ENCODE measurements at places on chromosomes 2 and 18.

DNA sequence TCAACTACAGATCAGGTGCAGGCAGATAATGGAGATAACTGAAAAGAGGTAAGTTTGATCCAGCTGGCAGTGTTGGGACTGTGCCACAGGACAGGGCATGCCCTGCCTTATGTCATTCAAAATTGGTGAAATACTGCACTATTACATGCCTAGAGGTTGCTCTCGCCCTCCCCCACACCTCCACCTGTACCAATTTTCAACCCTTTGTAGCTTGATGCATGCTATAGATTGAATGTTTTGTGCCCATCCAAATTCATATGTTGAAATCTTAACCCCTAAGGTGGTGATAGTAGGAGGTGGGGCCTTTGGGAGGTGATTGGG, 72.1 kb upstream of the LYPD6B start:
- DNase-seq: no peak

- no peak for DNase-seq
Measured at GRCh38 chr2:242098034-242098433, 228.5 kb downstream of the RTP5 start.

DNA sequence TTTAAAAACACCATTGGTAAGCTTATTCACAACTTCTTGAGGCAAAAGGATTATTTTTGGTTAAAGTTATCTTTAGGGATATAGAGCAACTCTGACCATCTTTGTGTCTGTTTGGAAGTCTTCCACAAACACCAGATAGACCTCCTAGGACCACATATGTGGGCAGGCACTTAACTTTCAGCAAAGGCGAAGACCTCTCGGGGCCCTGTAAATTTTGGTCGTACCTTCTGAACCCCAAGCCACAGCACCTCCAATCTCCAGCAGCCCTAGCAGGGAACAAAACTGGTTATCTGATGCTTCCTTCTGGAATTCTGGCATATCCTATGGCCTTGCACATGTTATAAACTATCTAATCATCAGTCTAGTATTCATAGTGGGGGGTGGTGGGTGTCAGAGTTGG, 114.8 kb downstream of the MBD5 start:
- DNase-seq: no peak

DNA sequence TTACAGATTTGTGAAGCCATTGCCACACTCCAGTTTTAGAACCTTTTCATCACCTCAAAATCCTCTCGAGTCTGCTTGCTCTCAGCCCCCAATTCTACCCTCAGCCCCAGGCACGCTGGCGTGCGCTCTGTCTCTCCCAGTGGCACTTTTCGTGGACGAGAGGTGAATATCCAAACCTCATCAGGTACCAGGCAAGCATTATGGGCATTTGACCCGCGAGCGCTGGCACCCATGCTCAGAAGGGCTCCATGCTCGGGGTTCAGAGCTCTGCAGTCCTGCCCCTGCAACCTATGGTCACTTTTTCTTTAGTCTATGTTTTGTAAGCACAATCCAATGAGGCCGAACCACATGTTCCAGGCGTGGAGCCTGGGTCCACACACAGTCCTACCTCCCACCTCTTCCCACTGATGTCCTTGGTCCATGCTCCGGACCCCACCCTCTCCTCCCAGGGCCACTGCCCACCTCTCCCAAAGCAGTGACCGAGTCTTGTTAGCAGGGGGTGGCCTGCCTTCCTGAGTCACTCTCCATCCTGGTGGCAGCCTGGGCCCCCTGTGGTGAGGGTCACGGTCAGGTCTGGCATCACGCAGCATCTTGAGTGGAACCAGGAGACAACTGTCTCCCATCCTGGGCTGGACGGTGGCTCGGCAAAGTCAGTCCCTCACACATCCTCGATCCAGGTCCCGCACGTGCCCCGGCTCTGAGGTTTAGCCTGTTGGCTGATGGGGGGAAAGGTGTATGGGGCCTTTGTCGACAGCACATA, 256.9 kb downstream of the NDUFA10 start:
- DNase-seq: no peak

GRCh38 chr2:144835634-144836350, 315.9 kb upstream of the ZEB2 start:
- no peak for DNase-seq

GRCh38 chr2:229043681-229044080, 227.4 kb downstream of the PID1 start:
- DNase-seq: no peak

DNA sequence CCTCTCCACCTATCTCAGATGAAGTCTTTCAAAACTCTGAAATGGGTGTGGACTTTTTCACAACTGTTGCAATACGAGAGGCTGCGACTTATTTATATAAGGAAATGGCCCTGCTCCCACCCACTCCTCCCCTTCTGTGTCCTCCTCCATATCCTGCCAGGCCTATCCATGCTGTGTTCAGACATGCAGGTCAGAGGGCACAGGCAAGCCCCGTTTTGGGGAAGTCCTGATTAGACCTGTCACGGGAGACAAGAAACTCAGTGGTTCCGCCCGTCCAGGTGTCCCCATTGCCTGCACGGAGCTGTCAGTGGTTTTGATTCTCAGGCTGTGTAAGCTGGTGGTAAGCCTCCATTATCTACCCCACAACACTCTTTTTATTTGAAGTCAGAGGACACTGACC, 99.6 kb upstream of the MGAT5 start:
- DNase-seq: peak; percentile 20

GRCh38 chr2:68156419-68156818, 1.3 kb upstream of the PNO1 start:
- no peak for DNase-seq

- no peak for DNase-seq
Measured at GRCh38 chr2:144165599-144166250, 354.2 kb downstream of the ZEB2 start.

DNA sequence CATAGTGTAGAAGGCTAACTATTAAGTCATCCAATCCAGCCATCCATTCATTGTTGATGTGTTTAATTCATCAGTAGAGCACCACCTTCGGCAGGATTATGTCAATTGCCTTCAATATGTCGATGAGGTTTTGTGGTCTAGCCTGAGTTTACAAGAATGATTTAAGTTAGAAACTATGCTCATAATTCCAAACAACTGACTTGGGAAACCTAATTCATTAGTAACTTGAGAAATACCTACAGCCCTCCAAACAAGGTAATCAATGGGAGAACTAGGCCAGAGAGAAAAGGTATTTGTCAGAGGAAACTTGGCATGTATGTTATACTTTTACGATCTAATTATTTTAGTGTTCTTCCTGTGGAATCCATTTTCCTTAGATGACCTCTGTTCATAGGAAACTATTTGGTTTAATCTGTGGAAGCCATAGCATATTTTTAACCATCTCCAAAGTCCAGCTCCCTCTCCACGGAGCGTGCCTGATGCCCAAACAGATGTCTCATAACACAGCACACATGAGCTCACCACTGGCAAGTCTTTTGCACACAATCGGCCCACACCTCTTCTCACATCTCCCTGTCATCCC, 148.5 kb downstream of the GFPT1 start:
- no peak for DNase-seq

- DNase-seq: no peak
Measured at GRCh38 chr2:99569386-99569785, 79.6 kb upstream of the REV1 start.

- no peak for DNase-seq
Measured at GRCh38 chr18:55013086-55013485, 53.8 kb upstream of the CCDC68 start.

DNA sequence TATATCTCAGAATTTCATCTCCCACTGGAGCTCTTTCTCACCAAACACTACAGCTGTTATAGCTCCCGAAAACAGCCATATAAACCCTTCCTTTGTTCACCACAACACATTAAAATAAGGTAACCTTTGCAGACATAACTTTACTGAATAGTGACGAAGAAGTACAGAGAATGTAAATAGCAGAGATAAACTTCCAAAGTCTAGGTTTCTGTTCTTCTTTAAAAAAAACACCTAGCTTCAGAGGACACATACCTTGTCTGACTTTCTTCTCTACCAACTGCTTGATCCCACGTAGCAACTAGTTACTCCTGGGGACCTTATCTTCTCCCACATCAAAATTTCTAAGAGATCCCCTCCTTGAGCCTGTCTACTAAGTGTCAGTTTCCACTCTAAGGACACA, 32.3 kb downstream of the ATL2 start:
- DNase-seq: no peak

DNA sequence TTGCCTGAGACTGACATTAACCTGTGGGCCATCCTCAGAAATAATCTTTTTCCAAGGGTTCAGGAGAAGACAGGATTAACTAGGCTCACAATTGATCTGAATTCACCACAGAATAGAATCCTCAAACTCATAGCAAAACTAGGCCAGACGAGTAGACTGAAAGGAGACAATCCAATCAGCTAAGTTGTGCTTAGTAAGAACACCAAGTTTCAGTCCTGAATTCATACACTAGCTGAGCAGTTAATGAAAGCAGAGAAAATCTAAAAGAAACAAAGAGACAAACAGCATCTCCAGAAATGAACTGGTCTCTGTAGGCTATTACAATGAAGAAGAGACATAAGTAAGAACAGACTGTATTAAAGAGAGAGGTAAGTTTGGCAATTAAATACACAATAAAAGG, 89.5 kb downstream of the GORASP2 start:
- DNase-seq: no peak

GRCh38 chr2:11775384-11775783, 29.0 kb downstream of the LPIN1 start:
- DNase-seq: no peak

DNA sequence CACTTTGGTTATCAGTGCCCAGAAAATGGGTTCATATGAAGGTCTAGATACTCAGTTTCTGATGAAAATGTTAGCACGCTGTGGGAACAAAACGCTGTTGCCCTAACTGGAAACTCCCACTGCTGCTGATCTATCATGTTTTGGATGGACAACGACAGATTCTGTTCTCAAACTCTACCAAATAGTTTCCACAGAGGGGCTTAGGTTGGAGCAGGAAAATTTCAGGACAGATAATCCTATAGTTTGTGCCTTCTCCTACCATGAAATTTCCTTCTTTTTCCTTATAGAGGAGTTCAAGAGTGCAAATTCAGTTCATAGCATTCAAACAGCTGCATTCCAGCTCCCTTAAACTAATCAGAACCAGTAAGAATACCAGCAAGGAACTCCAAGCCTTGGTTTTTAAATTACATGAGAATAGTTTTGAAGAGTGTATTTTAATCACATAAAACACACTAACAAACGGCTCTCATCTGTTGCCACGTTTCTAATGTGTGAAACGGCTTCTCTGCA, 58.7 kb upstream of the RALBP1 start:
- no peak for DNase-seq

DNA sequence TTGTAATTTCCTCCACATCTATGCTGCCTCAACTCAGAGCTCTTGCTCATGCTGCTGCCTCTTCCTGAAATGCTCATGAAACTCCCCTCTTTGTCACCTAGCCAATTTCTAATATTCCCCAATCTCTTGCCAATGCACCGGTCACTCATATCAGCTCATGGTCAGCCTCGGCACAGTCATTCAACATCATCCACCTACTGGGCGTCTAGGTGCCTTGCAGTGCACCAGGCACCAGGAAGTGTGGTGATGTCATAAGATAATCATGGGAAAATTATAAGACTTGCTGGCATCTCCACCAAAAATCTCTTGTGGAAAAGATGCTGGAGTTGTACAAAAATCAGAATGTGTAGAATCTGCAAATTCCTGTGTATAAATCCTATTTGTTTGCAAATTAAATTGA, 52.6 kb upstream of the RAB27B start:
- DNase-seq: no peak

- no peak for DNase-seq
Measured at GRCh38 chr2:128978212-128978611, 659.5 kb upstream of the HS6ST1 start.

DNA sequence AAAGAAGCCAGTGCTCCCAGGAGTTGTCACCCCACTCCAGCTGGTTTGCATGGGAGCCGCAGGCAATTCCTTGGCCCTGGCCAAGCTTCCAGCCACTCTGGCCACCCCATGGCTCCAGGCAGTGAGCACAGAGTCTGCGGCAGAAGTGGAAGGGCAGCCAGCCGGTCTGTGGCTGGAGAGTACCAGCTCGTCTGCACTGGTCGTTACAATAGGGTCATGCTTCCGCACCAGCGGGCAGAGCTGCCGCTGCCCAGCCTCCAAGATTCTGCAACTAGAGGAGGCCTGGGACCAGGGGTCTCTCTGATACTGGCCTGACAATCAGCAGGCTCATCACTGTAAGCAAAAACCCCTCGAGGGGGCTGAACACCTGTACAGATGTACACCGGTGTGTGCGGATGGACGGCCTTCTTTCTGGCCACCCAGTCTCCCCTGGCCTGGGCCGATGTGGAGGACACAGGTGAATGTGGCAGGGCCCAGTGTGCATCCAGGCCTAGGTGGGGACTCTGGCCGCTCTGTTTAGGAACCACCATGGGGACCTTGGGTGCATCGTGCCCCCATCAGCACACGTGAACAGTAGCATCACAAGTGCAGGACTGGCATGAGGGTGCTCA, 51.9 kb upstream of the ODC1 start:
- no peak for DNase-seq

DNA sequence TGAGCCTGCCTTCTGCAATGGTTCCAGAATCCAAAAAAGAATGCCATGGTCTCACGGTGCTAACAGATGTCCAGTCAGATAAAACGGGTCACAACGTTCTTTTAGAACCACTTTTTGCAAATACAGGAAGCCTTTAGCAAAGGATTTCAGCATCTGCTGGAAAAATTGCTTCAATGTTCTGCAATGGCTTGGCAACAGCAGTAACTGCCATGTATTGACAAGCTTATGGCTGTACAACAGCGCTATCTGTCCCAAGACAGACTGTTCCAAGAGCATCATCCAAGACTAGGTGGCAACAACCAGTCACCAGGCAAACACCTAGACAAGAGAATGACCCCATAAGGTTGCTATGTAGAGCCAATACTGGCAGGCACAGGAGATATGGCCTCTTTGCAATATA, 37.6 kb upstream of the RIOK3 start:
- DNase-seq: no peak

- no peak for DNase-seq
Measured at GRCh38 chr2:159459279-159459678, 157.1 kb downstream of the BAZ2B start.

DNA sequence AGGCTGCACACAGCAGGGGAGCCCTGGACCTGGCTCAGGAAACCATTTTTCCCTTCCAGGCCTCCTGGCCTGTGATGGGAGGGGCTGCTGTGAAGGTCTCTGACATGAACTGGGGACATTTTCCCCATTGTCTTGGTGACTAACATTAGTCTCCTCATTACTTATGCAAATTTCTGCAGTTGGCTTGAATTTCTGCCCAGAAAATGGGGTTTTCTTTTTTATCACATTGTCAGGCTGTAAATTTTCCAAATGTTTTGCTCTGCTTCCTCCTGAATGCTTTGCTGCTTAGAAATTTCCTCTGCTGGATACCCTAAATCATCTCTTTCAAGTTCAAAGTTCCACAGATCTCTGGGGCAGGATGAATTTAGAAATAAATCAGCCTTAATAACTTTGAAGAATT, 78.2 kb downstream of the EHBP1 start:
- DNase-seq: no peak

GRCh38 chr2:227351639-227352038, 26.6 kb downstream of the MFF start:
- DNase-seq: no peak

- no peak for DNase-seq
Measured at GRCh38 chr2:42142547-42143184, 26.5 kb upstream of the EML4 start.
